ENCODE measurements at places on chromosomes 7 and 10. TPM values are rescaled to one million over a fixed set of nuclear protein-coding genes. Genes with fewer than 3 reads are reported as not detected.

DNA sequence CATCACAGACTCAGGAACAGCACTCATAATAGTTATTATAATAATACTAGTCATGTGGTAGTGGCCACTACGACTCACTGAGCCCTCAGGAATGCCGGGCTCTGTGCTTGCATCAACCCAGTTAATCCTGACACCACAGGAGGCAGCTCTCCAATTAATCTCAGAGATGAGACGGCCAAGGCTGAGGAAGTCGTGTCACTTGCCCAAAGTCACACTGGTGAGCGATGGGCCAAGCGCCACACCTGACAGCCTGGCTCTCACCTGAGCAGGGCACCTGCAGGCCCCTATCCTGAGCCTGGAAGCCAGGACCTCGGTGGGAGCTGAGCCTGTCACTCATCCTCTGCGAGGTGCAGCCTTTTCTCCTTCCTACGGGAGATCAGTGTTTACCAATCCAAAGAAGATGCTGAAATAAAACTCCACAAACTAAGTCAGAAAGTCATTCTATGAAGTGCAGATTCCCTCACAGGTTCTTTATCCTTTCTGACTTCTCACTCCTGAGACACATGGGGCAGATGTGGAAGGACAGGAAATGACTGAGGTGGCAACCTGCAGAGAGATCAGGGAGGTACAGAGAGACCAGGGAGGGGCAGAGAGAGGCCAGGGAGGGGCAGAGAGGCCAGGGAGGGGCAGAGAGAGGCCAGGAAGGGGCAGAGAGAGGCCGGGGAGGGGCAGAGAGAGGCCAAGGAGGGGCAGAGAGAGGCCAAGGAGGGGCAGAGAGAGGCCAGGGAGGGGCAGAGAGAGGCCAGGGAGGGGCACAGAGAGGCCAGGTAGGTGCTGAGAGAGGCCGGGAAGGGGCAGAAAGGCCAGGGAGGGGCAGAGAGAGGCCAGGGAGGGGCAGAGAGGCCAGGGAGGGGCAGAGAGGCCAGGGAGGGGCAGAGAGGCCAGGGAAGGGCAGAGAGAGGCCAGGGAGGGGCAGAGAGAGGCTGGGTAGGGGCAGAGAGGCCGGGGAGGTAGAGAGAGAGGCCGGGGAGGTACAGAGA, 38.5 kb downstream of the VIPR2 start:
- no peak for DNase-seq

- DNase-seq = no peak
Observed at GRCh38 chr10:47143473-47143872, 156.5 kb upstream of the GDF10 start.

DNA sequence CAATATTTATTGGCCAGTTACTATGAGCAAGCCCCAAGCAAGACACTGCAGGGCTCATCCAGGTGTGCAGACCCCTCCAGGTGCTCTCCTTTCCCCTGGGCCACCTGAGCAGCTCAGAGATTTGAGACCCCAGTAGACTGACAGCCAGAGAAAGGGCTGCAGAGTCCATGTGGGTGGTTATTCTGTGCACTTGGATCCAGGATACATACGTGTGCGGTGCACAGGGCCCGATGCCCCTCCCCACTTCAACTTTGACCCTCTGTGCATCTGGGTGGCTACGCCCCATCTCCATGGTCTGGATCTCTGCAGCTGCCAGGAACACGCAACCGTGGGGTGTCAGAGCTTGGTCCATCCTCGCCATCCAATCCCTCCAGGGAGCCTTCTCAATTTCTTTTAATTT, 72.9 kb downstream of the MKI67 start:
- DNase-seq = no peak

DNA sequence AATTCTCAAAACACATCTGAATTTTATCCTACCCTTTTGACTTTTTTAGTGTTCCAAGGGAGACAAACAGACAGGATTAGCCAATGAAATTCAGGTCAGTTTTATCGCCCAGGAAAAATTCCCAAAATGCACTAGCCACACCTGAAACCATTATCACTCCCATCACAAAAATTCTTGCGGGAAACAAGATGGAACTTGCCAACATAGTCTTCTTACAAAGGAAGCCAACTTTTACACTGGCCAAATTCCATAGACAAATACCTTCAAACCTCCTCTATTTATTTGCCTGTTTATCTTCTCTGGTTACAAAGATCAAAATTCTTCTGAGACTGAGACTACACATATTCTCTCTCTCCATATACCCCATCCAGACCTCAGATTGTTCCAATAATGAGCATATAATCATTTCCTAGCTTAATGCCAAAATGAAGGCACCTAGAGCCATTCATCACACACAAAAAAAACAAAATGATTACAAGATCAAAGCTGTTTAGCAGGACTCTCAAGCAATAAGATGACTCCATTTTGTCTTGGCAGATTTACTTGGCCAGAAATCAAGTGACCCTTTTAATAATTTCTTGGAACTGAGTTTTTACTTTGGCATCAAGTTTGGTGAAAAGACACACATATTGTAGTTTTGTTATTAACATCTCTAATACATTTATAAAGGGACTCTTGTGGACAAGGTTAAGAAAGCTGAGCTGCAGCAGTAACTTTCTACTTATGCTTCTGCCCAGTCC, 30.2 kb downstream of the MET start:
- DNase-seq = no peak

GRCh38 chr10:73998623-73998928, 660 bp downstream of the VCL start:
- no peak for DNase-seq

GRCh38 chr7:28830846-28831245, 127.3 kb downstream of the TRIL start:
- DNase-seq = no peak

GRCh38 chr7:20598459-20599309, 16.8 kb upstream of the ABCB5 start:
- DNase-seq = no peak

- DNase-seq = no peak
Observed at GRCh38 chr10:71638822-71639719, 80.5 kb downstream of the C10orf105 start.

TMEM209 gene
- total RNA-seq = 45.9 TPM

CRHR2 gene
- not detected for total RNA-seq

KCND2 gene
- total RNA-seq = not detected

RPP38 gene
- total RNA-seq = 15.5 TPM

Measured in activated naive CD4-positive, alpha-beta T cell treated with anti-CD3 and anti-CD28 coated beads, Interleukin-2, amount 50 U/mL, for 72 hours (primary cell).